ENCODE measurements at places on chromosomes 7 and 10. TPM values are rescaled to one million over a fixed set of nuclear protein-coding genes. Genes with fewer than 3 reads are reported as not detected.

Gene GJD4
- not detected for total RNA-seq

Gene PAX2
- not detected for total RNA-seq

Gene CREB5
- 2.4 TPM for total RNA-seq

Gene SCART1
- 0.28 TPM for total RNA-seq

Gene SLC26A3
- total RNA-seq = not detected

Gene DPP6
- not detected for total RNA-seq

Gene HACD1
- total RNA-seq = 3.5 TPM

Gene RASA4B
- 25.2 TPM for total RNA-seq

Gene PBLD
- total RNA-seq = 1.5 TPM

Gene CFAP58
- total RNA-seq = 0.41 TPM

Gene DLX6
- not detected for total RNA-seq

Gene KLHDC10
- 15.3 TPM for total RNA-seq

Gene COL1A2
- total RNA-seq = 0.30 TPM

Gene POU6F2
- not detected for total RNA-seq

Gene ACTL6B
- total RNA-seq = not detected

Gene EPHA1
- 2.3 TPM for total RNA-seq

Gene FBH1
- 49.0 TPM for total RNA-seq

Gene IL2RA
- total RNA-seq = 680 TPM

Gene ZNF438
- 2.1 TPM for total RNA-seq

Gene LRRC18
- not detected for total RNA-seq

Gene LLCFC1
- not detected for total RNA-seq

Gene SPDYE1
- total RNA-seq = not detected

Gene SGCE
- 0.19 TPM for total RNA-seq

Gene GPRIN2
- total RNA-seq = not detected

Gene OSBPL3
- total RNA-seq = 40.8 TPM

Gene RPP30
- 81.5 TPM for total RNA-seq

Gene KIAA1217
- 1.5 TPM for total RNA-seq

Gene CCNJ
- total RNA-seq = 6.8 TPM

Gene PTN
- total RNA-seq = not detected

Gene NEUROG3
- total RNA-seq = 0.21 TPM

Gene IGFBP1
- total RNA-seq = not detected

Gene GPC2
- total RNA-seq = 3.6 TPM

Gene LRRD1
- not detected for total RNA-seq

Gene FLNC
- total RNA-seq = 0.23 TPM

Gene C10orf53
- not detected for total RNA-seq

Gene SFXN4
- 63.4 TPM for total RNA-seq

Gene FGL2
- 1.1 TPM for total RNA-seq

Gene TMEM270
- not detected for total RNA-seq

Gene RPEL1
- total RNA-seq = not detected

Gene WNT8B
- 0.16 TPM for total RNA-seq

Gene GIMAP8
- total RNA-seq = 11.1 TPM

Gene PNLIP
- not detected for total RNA-seq

Gene ZKSCAN5
- 8.3 TPM for total RNA-seq

Gene DKK1
- total RNA-seq = not detected

Gene NODAL
- not detected for total RNA-seq

Gene PLEKHS1
- 0.24 TPM for total RNA-seq

Gene C10orf67
- 0.45 TPM for total RNA-seq

Gene GNA12
- total RNA-seq = 17.9 TPM

Gene ADGRA1
- total RNA-seq = not detected

Gene SPDYE3
- not detected for total RNA-seq

Gene ESYT2
- 52.5 TPM for total RNA-seq

Gene PLXDC2
- total RNA-seq = 0.04 TPM

Gene MACC1
- total RNA-seq = 0.14 TPM

Gene ATG9B
- 12.3 TPM for total RNA-seq

All from activated naive CD8-positive, alpha-beta T cell treated with anti-CD3 and anti-CD28 coated beads for 36 hours (primary cell).